Stimulated activated CD8-positive, alpha-beta memory T cell treated with anti-CD3 and anti-CD28 coated beads, Interleukin-7, amount 100 ng/mL, for 1 hour (primary cell): ENCODE measurements at places on chromosomes 2 and 18.

DNA sequence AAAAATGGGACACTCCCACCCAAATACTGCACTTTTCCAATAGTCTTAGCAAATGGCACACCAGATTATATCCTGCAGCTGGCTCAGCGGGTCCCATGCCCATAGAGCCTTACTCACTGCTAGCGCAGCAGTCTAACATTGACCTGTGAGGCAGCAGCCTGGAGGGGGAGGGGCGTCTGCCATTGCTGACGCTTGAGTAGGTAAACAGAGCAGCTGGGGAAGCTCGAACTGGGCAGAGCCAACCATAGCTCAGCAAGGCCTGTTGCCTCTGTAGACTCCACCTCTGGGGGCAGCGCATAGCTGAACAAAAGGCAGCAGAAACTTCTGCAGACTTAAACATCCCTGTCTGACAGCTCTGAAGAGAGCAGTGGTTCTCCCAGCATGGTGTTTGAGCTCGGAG lies 110.4 kb downstream of the CTIF start:
- no peak for DNase-seq

DNA sequence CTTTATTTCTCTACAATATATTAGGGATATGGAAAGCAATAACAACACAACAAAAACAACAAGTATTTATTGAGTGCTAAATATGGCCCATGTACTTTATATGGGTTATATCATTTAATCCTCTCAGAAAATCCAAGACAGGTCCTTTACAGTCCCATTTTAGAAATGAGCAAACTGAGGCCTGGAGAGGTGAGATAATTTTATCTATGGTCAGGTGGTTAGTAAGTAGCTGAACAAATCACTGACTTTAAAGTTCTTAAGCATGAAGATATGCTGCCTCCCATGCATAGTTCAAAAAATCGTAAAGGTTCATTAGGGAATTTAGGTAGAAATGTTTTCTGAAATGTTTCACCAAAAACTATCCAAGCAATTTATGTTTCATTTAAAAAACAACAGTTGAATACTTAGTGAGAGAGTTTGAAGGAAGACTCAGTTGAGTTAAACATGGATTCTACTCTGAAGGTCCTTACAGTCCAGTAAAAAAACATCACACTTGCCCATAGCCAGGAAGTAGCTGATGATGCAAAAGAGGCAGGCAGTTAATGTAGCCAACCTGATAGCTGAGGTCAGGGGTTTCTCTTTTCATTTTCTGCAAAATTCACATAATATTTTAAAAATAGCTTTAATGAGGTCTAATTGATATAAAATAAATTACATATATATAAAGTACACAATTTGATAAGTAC lies 7.6 kb upstream of the NFE2L2 start:
- DNase-seq: no peak

DNA sequence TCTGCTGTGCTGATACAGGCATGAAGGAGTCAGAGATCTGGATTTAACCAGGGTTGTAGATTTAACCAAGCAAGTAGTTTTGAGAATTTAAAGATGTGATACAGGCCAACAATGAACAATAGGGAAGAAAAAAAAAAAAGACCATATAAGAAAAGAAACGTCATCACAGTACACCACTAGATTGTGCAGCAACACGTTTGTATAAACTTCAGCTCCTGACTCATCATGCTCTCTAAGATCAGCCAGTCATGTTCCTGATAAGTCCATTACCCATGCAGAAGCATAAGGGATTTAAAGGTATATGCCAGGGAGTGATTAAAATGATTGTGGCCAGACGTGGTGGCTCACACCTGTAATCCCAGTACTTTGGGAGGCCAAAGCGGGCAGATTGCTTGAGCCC lies 22.3 kb upstream of the ERICH2 start:
- no peak for DNase-seq

DNA sequence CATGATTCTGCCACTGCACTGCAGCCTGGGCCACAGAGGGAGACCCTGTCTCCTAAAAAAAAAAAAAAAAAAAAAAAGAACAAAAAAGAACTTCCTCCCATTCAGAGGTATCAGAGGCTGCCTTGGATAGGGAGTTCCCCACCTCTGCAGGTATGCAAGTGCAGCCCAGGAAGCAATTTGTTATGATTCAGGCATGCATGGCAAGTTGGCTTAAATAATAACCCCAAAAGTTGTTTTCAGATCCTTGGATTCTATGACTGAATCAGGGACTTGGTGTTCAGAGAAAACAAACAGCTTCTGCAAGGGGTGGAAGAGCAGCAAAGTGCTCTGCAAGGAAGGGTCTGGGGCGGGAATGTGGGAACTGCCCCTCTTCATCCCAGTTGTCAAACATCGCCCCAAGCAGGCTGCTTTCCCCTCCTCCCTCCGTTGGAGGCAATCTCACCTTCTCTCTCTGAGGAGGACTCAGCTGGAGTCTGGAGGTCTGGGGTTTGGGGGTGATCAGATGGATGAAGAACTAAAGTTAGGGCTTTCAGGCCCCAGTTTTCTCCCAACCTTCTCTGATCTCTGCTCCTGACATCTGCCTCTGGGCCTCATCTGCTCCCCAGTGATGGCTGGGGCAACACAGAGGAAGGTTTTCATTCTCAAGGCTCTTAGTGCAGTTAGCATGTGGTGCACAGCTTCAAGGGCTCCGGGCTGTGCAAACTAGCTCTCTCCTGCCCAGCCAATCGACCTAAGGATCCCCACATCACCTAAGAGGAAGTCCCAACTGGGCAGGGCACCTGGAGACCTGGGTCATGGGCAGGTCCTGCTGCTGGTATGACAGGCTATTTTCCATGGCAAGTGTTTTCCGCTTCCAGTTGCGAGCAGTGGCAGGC lies 3.5 kb upstream of the GDF7 start:
- no peak for DNase-seq

GRCh38 chr2:233433794-233434193 lies 79.5 kb downstream of the DGKD start:
- no peak for DNase-seq

DNA sequence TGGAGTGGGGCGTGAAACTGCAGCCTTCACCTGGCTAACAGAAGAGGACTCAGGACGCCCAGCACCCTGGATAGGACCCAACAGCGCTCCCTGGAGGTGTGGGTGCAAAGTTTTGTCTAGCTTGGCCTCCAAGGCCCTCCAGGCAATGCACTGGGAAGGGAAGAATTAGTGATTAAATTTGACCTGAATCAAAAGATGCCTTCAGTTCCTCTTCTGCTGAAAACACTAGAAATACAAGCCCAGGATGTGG lies 779 bp upstream of the TRIB2 start:
- peak; percentile 45 for DNase-seq
